ENCODE measurements at places on chromosomes 4 and X.

DNA sequence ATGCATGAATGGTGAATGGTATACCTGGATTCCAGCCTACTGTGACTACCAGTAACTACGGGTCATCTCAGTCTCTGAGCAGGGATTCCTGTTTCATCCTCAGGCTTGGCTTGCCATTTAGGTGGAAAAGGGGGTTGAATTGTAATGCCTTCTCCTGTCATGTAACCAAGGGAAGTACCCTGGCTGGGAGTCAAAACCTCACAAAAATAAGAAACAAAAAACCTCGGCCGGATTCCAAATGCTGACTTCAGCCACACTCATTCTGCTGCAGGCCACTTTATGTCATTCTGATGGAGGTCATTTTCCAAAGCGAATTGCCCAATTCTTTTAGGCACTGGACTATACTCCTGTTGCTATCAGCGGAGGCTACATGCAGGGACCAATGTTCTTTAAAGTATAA, 324.7 kb downstream of the LDB2 start:
- DNase-seq: no peak

DNA sequence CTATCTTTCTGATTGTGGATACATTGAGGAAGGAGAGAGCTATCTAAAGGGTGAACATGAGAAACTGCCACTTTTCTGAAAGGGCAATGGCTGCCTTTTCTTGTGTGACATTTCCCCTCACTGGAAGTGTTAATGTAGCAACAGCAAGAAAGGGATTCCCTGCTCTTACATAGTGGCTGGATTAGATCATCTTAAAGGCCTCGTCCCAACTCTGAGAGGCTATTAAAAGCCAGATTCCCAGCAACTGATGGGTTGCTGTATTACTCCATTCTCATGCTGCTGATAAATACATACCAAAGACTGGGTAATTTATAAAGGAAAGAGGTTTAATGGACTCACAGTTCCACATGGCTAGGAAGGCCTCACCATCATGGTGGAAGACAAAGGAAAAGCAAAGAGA, 33.7 kb upstream of the ADH7 start:
- no peak for DNase-seq

GRCh38 chr4:86892636-86892960, 376 bp upstream of the C4orf36 start:
- DNase-seq: no peak

GRCh38 chrX:132401935-132402334, 86.9 kb downstream of the MBNL3 start:
- DNase-seq: no peak

DNA sequence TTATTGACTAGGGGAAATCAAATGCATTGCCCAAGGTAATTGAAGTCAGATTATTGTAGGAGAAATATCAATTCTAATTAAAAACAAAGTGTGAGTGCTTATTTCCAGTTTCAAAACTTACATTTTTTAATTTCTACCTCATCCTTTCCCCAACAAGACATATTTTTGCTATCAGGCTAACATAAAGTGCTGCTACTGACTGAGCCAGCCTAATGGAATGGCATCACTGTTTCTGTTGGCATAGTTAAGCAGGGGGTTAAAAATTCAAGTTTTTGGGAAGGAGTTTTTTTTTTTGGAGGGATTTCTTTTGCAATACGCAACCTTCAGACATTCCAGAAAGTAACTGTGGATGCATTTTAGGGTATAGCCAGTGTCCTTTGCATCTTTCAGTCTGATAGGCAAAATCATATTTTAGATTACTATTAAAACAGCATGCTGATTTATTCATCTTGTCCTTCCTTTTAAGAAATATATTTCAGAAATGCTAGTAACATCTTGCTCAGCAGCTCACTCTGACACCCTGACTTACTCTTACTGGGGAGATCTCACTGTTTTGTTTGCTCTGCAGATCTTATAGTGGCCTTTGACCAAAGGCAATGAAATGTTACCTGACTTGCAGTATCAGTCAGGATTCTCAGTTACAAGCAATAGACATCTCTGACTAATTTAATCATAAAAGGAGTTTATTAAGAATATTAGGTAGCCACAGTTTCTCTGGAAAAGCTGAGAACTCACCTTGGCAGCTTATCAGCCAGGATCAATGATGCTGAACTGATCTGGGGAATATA, 24.4 kb downstream of the GAB1 start:
- no peak for DNase-seq

DNA sequence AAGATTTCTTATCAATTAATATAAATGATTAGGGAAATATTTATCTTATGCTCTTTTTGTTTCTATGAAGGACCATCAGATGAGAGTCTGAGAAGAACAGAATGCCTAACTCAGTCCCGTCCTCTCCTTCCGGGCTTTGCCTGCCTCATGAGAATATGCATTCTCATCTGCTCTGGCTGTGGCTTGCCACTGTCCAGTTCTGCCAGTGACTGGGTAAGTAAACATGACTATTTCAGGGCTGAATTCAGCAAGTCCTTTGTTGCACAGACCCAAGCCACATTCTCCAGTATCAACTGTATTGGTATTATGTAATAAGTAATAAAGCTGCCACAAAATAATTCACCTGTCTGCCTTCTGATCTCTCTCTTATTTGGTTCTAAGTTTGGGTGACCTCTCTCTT, 110.7 kb downstream of the WDFY3 start:
- peak; percentile 15 for DNase-seq

GRCh38 chrX:23737413-23737812, 5.7 kb downstream of the ACOT9 start:
- no peak for DNase-seq

- no peak for DNase-seq
Measured at GRCh38 chr4:173328236-173328901, 5.8 kb downstream of the HMGB2 start.

DNA sequence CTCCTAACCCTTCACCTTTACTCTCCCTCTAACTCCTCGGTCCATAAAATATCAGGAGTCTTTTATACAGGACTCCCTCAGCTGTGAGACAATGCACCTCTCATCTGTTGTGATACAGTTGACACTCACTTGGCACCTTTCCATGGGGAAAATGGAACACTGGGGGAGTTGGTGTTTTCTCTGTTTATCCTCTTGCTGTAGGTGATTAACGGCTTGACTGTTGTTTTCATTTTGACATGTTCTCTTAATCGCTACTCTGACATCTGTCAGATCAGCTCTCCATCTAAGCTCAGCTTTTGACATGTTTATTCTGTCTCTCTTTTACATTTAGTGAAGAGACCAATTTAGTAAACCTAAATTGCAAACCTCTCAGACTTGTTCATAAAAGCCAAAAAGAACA, 604.8 kb downstream of the TRAM1L1 start:
- no peak for DNase-seq

GRCh38 chrX:87409113-87409841, 108.3 kb upstream of the KLHL4 start:
- DNase-seq: no peak

GRCh38 chr4:168618577-168619265, 121.9 kb downstream of the PALLD start:
- no peak for DNase-seq

GRCh38 chrX:109797311-109797975, 64.4 kb upstream of the ACSL4 start:
- no peak for DNase-seq

DNA sequence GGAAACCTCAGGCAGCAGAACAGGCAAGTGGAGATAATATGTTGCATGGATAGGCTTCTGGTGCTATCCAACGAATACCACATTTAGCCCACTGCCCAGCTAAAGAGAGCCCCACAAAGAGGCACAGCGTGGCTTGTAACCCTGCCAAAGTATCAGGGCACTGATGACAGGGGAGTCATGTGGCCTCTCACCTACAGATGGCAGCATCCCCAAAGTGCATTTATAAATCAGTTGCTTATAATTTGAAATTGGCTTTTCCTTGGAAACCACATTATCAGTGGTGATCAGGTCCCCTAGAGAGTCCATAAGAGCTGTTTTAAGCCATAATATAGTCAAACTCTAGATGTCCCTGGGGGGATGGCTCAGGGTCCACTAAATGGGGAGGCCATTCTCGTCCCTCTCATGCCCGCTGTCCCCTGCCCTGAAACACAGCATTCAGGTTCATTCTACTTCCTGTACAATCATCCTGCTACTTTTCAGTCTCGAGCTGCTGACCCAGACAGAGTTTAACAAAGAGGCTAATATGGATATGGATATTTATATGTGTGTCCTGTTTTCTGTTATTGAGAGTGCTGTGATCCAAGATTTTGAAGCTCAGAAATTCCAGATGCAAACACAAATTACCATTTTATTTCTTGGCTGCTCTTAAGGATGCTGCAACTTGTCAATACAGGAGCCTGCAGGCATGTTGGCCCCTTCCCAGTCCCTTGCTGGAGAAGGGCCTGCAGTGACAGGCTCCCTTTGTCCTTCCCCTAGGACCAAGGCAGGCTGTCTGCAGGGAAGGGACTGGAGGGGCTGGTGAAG, 28.5 kb downstream of the SRPX start:
- DNase-seq: peak; percentile 10

GRCh38 chr4:25621027-25621930, 34.4 kb upstream of the SLC34A2 start:
- no peak for DNase-seq

DNA sequence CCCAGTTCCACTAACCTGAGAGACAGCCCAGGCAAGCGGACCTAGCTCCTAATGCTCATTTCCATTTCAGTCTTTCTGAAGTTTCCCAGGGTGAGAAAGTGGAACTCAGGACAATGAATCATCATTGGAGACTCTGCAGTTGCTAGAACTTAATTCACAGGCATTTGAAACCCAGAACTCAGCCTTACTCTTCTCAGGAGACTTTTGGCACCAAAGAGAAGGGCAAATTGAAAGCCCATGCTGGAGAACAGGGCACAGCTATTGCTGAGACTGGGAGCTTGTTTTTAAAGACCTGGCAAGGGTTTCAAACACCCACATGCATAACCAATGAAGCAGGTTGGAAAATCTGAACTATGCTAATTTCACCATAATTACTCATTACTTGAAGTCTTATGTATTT, 36.0 kb downstream of the BST1 start:
- DNase-seq: no peak

DNA sequence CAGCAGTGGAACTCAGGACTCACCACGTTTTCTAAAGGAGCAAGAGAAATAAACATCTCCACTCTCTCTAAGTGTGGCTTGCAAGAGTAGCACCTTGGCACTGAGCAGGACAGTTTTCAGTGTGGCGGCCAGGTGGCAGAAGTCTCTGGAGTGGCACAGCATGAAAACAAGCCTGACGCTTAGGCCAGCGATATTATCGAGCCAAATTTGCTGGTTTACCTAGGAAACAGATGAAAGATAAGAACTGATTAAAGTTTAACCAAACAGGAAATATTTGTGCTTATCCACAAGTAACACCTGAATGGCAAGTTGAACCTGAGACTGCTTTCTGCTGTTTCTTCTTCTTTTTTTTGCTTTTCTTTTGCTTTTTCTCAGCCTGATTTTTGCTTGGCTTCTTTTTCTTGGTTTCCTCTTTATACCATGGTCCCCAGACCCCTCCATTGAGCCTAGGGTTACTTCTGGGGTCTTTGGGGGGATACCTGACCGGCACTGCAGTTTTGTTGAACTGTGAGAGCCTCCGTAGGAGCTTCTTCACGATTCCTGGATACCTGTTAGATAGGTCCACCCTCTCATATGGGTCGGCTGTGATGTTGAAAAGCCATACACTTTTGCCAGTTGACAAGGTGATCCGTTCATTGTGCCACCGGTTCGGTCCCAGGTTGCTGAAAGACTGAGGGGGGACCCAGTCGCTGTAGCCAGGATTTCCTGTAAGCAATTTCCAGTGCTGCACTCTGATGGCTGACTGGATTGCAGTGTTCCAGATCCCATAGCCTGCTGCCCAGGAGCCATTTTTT, 77.3 kb downstream of the ARSJ start:
- DNase-seq: peak; percentile 5

GRCh38 chrX:112705726-112706125, 26.0 kb upstream of the LHFPL1 start:
- no peak for DNase-seq

GRCh38 chrX:40195368-40195767, 97.6 kb upstream of the BCOR start:
- DNase-seq: no peak

GRCh38 chr4:185339941-185340340, 55.8 kb downstream of the LRP2BP start:
- no peak for DNase-seq

DNA sequence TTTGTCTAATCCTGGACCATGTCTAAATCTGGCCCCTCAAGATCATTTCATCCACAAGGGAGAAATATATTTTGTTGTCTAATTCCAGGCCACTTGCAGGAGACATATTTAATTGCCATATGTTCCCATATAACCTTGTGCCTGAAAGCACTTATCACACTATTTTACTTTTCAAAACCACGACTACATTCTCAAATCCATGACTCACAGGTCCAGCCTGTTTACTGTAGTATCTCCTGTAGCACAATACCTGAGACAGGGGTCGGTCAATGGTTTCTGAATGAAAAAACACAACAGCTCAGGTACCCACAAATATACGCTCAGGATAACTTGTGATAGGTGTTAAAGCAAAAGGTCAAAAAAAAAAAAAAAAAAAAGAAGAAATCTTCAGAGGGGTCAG, 60.9 kb downstream of the SEC24D start:
- no peak for DNase-seq

DNA sequence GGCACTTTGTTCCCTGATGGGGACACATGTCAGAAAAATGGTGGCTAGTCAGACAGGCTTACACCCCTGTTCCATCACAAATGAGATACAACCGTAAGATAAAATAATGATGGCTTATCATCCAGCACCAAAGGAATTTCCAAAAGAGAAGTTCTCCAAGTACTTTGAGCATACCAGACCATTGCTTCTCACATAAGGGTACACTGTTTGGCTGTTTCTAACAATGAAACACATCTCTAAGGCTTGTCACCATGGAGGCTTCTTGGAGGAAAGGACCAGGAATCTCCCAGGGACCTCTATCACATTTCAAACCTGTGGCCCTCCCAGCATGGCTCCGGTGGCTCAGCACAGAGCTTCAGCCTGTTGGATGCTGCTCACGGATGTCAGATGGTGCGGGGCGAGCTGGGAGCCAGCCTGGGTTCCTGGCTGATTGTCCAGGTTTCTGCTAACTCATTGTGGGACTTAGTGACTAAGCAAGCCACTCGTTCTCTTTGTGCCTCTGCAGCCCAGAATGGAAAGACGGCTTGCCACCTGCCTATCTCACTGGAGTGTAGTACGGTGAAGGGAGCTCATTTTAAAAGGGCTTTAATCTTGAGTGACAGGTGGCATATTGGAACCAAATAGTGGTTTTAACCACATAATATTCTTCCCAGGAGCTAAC, 54.5 kb downstream of the FHDC1 start:
- DNase-seq: no peak

DNA sequence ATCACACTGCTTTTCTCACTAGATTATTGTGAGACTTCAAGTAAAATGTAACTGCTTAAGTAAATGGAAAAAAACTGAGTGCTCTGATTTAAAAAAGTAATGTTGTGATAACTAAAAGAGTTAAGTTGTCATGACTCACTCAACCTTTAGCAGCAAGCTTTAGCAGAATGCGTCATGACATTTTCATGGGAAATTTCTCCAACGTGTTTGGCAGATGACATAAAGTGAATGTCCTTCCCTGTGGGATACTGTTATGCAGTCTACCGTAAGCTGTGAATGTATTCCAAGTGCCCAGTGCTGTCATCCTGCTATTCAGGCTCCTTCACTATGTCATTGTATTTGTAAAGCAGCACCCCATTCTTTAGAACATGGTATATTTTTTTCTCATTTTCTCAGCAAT, 136.2 kb downstream of the CPXCR1 start:
- no peak for DNase-seq

GRCh38 chr4:47010912-47011446, 17.6 kb upstream of the GABRA4 start:
- no peak for DNase-seq

GRCh38 chr4:93182722-93183121, 645.8 kb upstream of the ATOH1 start:
- no peak for DNase-seq
